Urothelium cell line (cell line): ENCODE measurements at places on chromosomes 7 and 10.

- no peak for DNase-seq
Observed at GRCh38 chr7:128988372-128988771, 50.6 kb downstream of the IRF5 start.

DNA sequence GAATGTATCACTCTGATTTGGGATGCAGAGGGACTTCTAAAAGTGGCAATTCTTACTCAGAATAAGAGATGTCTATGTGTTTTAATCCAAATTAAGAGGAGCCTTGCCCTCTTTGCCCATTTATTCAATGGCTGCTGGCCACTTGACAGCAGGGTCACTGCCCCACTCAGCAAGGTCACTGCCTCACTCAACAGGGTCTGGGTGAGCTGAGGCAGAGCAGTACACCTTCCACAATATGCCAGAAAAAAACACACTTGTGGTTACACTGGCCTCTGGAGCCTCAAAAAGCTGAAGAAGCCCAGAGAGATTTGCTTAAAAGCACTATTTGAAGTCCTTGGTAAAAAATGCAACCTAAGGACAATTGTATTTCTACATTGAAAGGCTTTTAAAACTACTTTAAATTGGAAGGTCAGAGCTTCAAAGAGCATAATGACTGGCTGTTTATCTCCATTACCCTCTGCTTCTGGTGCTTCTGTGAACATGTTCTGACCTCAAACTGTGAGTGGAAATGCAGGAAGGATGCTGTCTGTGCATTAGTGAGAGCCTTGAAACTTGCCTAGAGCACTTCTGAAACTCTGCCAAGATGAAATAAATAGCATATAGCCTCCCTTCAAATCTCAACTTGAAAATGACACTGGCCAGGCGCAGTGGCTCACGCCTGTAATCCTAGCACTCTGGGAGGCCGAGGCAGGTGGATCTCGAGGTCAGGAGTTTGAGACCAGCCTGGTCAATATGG, 35.1 kb upstream of the WIPF3 start:
- no peak for DNase-seq

GRCh38 chr10:112755446-112756234, 194.4 kb upstream of the TCF7L2 start:
- no peak for DNase-seq

- DNase-seq: no peak
Observed at GRCh38 chr10:68895041-68895440, 6.1 kb upstream of the DDX50 start.

GRCh38 chr10:4214908-4215307, 429.9 kb upstream of the KLF6 start:
- no peak for DNase-seq

- no peak for DNase-seq
Observed at GRCh38 chr10:51233337-51234100, 159.2 kb downstream of the PRKG1 start.

DNA sequence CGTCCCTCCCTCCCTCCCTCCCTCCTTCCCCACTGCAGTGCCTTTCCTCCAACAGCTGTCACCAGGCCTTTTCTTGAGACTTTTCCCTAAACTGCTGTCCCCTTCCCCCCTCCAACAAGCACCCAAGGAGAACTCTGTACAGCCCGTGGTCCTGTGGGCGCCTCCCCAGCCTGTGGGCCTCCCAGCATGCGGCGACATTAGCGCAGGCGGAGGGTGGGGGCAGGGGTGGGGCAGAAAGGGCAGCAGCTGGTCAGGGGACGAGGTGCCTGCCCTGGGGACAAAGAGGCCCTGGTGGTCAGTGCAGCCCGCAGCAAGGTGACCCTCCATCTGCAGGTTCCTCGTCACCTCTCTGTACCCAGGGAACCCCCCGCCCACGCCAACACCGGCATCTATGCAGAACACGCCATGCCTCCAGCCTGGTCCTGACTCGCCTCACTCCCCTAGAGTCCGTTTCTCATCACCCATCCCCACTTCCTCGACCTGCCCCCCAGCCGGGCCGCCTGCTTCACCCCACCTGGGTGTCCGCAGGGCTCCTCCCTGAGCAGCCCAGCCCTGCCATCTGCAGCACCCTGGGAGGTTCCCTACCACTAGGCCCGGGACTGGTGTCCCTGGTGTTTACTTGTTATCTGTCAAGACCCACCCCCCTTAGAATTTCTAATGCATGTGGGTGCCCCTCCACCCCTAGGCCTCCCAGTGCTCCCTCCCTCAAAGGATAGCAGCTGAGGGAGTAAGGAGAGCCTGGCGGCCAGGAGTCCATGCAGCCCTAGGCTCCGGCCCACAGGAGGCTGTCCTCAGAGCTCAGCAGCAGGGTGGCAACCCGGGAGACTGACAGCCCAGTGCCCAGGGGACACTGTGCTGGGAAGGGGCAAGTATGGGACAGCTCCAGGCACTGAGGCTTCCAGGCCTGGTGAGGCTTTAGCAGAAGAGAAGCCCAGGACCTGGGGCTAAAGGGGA, 147.8 kb downstream of the ARHGAP22 start:
- DNase-seq: no peak

GRCh38 chr7:151792086-151792485, 84.8 kb downstream of the PRKAG2 start:
- DNase-seq: no peak

- DNase-seq: no peak
Observed at GRCh38 chr7:147276783-147277370, 1160.3 kb downstream of the CNTNAP2 start.

- no peak for DNase-seq
Observed at GRCh38 chr7:133797818-133798520, 329.2 kb upstream of the LRGUK start.

- DNase-seq: no peak
Observed at GRCh38 chr7:781186-781849, 51.0 kb upstream of the SUN1 start.

DNA sequence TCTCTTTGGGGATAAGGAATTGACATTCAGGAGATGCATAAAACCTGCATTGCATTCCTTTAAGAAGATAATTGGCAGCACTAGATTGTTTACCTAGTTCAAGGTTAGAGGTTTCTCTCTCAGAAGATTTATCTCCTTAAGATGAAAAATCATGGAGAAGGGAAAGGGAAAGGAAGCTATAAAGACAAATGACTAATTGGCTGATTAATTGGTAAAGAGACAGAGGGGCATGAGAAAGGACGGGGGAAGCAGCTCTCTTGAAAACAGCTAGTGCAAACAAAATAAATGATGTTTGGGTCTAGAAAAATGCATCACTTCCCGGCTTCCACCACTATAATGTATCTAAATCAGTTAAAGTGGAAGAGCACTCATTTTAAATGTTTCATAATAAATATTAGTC, 941.2 kb downstream of the XPNPEP1 start:
- DNase-seq: no peak

GRCh38 chr7:70856901-70857630, 274.9 kb upstream of the GALNT17 start:
- peak; percentile 72 for DNase-seq

- no peak for DNase-seq
Observed at GRCh38 chr10:74432841-74433594, 282.0 kb downstream of the ADK start.

GRCh38 chr10:71963351-71964097, 671 bp upstream of the CHST3 start:
- no peak for DNase-seq

GRCh38 chr10:72265508-72265907, 8.2 kb upstream of the DDIT4 start:
- no peak for DNase-seq

- DNase-seq: no peak
Observed at GRCh38 chr7:133983685-133984419, 143.3 kb upstream of the LRGUK start.

DNA sequence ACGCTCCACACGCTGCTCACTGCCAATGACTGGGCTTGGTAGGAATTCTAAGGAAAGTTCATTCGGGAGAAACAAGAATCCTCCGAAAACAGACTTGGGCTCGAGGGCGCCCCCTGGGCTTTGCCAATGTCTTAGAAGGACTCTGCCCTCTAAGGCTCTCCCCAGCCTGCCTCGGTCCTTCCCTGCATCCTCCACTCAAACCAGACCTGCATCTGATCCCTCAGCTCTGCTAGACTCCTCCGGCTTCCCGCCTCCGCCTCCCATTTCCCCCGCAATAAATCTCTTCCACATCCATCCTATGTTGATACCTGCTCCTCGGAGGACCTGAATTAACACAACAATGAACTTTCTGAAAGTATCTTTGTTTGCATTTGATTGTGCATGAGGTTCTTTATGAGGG, 177.6 kb downstream of the PLPP4 start:
- no peak for DNase-seq

DNA sequence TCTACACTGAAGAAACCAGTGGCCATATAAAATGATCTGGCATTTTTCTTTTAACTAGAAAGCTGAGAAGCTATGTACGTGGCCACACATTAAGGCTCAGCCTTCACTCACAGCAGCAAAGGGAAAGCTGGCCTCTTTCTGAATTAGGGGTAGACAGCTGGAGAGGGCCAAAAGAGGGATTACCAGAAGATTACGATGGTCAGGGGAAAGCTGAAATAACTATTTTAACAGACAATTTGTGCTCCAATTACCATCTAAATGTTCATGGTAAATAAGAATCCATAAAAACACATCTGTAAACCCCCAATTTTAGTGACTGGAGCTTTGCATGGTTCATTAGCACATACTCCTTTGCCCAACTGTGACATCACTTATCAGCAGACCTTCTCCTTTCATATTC, 314.3 kb downstream of the HPSE2 start:
- DNase-seq: no peak

DNA sequence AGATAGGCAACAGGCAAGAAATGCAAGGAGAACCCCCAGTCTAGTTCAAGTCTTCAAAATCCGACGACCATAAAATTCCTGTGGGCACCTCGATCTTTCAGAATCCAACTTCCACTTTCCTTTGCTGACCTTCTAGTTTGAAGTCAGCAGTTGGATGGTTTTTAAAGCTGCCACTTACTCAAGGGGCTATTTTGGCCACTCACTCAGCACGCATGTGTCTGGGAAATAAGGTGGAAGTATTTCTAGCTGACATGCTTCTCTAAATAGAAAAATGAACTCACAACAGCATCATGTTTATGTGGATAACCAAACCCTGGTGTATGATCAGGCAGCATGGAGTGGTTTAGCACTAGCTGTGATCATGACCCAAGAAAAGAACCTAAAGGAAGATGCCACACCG, at the start of gene NRAP:
NRAP (minus strand) TSS at position 134 of the 400 bp plus-strand sequence. CDS start 159 bp downstream, outside the sequence.
- DNase-seq: no peak

DNA sequence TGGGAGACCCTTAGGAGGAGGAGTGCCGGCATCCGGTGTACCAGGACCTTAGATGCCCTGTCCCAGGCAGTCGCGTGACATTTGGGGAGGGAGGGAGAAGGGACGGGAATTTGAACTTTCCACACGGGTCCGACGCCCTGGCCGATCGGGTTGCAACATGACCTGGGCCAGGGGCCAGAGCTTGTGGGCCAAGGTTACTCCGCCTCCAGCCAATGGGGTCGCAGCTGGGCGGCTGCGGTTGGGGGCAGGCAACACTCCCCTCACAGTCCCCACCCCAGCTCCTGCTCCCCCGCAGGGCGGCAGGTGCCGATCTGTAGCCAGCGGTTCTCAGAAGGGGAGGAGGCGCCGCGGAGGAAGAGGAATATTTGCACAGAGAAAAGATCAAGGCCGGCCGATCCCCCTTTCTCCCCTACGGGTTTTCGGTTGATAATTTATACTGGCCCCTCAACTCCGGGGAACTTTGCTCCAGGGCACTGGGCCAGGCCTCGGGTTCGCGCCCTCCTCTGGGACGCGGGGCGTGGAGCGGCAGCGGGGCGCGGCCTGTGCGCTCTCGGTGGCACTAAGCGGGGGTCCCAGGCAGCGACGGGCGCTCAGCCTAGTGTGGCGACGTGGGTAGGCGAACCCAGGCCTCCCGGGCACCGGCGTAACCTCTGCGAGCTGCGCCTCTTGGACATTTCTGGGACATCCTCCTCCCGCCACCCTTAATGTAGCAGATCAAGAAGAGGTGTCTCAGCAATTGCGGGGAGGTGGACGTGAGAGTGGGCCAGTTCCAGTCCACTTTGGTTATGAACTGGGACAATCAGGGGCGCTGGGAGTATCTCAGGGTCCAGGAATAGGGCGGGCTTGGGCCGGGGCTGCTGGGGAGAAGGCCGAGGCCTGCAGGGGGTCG, 1.2 kb downstream of the MLXIPL start:
- no peak for DNase-seq

DNA sequence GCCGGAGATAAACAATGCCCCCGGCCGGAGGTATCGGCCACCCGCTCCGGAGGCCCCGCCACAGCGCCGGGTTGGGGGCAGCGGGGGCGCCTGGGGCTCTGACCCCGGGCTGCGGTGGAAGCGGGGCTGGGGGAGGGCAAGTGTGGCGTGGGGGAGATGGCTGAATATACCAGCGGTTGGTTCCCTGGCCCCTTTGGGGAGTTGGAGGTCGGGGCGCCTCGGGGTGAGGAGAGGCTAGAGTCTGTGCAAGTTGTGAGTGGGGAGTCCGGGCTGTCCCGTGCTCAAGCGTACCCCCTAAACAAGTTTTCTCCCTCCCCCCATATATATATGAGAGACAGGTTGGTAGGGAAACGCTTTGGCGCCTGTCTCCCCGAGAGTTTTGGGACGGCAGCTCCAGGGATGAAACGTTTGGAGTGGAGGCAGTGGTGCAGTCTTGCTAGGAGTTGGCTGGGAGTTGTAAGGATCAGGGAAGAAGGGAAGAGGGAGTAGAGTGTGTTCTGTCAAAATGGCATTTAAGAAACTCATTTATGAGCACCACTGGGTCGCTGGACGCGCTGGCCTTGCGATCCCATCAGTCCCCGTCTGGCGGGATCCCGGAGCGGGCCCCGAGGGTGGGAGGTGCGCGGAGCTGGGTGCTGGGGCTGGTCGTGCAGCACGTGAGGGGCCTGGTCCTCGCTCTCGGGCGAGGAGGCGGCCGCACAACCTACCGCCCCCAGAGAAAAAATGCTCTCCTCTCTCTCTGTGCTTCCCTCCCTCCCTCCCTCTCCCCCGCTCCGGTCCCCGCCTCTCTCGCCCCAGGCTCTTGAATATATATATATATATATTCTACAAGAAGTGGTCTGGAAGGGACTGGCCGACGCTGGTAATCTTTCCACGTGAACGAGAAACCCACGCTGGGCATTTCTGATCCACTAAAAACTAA, 1.1 kb downstream of the TET1 start:
- peak; percentile 33 for DNase-seq

DNA sequence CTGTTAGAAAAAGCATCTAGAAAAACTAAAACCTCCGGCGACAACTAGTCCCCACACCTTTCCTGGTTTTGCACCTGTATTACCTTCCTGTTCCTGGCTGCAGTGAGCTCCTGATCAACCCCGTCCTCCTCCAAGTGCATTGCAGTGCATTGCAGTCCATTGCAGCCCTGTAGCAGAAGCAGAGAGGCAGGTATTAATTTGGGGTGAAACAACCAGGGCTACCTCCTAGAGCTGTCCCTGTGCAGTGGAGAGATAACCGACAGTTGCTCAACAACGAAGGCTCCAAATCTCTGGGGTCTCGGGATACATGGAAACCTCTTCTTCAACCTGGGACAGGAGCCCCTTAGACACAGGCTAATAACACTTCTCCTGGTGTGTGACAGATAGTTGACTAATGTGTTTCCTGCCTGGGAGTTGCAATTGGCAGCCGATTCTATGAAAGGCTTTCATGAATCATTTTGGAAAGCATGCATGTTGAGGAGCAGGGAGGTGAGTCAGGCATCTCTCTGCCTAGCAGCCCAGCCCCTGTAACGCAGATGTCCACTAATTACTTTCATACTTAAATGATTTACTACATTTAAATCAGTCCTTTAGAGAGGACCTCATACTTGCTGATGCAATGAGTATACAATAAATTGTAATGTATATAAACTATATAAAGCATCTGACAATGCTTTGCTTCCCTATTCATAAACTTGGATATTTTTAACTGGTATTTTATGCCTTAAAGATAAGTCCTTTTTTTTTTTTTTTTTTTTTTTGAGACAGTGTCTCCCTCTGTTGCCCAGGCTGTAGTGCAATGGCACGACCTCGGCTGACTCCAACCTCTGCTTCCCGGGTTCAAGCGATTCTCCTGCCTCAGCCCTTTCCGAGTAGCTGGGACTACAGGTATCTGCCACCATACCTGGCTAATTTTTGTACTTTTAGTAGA, 59.0 kb downstream of the PRR15 start:
- DNase-seq: peak; percentile 93
